ENCODE measurements at places on chromosomes 2 and 18. TPM values are rescaled to one million over a fixed set of nuclear protein-coding genes. Genes with fewer than 3 reads are reported as not detected.
A peak's percentile ranks its signal among the peaks of the same experiment; 100 is the strongest.

Gene GMCL1
- total RNA-seq, result 8.0 TPM

DNA sequence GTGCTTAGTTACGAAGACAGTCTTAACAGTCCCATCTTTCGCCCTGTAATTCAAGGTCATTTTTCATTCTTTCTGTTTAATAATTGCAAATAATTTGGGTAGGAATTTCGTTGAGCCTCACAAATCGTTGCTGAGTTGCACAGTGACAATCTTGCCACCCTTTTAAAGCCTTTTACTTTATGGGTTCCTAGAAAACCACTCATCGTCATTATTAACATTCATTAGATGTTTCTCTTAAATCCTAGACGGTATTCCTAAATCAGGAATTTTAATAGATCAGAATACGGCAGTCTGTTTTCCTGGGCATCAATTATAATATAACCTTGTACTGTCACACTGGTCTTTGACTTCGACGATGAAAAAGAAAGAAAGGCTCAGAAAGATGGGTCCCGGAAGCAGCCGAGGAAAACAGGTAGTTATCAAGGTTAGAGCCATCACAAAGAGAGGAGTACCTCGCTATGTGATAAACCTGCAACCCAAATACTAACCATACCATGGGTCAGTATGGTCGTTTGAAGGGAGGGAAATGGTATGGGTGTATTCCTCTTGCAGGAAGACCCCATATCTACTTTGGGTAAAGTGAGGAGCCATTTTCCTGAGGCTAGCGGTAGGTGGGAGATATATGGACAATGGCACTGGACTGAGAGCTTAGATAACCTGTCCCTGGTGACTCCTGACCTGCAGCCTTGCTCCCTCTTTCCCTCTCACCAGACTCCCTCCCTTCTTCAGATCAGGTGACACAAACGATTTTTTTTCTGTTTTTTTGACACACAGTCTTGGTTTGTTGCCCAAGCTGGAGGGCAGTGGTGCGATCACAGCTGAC, 981 bp upstream of the SF3B1 start:
- no peak for DNase-seq

- DNase-seq, result no peak
Measured at GRCh38 chr18:44309185-44309584, 371.5 kb upstream of the SETBP1 start.

DNA sequence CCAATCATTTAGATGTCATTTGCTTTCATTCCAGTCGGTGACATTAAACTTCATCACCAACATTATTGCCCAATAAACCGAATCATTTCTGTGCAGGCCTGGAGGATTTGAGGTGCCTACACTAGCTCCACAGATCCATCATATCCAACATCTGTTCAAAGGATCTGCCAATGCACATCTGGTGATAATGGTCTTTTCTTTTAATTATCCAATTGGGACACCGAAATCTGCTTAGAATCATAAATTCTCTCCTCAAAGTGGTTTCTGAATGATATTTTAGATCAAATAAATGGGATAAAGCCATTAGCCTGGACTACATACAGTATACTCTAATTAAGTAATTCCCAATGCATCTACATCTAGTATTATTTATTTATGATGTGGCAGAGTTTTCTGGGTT, 85.6 kb downstream of the ABCA12 start:
- no peak for DNase-seq

DNA sequence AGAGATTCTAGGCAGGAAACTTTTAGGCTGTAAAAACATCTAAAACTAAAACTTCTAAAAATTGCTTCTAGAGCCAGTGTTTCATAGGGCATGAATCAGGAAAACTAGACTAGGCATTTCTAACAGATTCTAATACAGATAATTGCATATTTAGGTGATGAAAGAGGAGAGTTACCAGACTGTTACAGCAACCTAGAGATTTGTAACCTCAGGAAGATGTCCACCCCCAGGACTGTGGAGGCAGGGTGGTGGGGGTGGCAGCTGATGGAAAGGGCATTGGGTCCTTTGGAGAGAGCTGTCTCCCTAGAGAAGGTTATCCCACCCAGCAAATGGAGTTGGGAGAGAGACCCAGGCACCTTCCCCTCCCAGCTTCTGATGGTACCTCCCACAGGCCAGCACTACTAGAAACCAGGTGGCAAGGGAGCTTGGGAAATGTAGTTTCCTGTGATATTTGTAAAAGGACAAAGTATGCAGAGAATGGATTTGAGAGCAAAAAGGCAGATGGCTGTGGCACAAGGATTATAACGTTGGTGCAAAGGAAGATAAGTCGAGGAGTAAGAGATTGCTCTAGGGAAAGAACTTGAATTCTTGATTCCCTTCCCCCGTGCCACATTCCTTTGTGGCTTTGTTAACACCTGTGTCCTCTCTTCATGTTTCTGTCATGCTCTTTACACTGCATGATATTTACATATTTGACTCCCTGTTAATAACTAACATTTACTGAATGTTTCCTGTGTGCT, 75.6 kb upstream of the MGAT5 start:
- no peak for DNase-seq

DNA sequence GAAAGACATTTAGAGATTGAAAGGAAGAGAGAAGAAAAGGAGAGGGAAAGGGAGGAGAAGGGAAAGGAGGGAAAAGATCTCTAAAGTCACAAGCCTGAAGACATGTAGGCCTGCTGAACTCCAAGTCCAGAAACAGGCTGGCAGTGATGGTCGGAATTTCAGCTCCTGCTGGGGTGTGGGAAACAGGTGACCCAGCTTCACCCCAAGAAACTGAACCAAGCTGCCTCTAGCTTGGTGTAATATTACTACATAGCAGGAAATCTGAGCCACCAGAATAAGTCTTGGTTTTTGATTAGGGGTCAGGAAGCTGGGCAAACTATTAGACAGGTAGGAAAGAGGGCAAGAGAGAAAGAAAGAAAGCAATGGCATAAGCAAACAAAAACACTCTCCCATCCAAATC, 185.8 kb downstream of the PDE11A start:
- no peak for DNase-seq

Gene RNF125
- total RNA-seq, result 3.1 TPM

DNA sequence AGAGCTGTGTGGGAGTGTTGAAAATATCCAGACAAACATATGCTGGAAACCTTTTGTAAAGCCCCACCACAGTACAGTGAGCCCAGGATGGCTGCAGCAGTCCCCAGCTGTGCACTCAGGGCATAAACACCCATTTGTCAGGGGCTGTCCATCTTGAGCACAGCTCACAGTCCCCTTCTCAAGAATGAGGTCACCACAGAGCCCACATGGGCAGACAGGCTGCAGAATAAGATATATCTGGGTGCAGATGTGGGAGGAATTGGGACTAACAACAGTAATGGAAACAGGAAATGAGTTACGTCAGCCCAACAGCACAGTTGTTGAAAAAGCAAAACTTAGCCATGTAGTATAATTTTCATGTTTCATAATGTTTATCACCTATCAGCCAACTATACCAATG, 219.6 kb downstream of the ETAA1 start:
- DNase-seq, result no peak

Gene PKDCC
- not detected for total RNA-seq

Gene DPP10
- total RNA-seq, result not detected

- DNase-seq, result no peak
Measured at GRCh38 chr18:57754577-57755338, 48.4 kb downstream of the ATP8B1 start.

- peak; percentile 33 for DNase-seq
Measured at GRCh38 chr2:168194784-168195522, 52.4 kb downstream of the STK39 start.

Gene LHCGR
- not detected for total RNA-seq

GRCh38 chr2:192424243-192424642, 229.5 kb upstream of the TMEFF2 start:
- no peak for DNase-seq

GRCh38 chr2:44286884-44287638, 11.8 kb downstream of the SLC3A1 start:
- no peak for DNase-seq

DNA sequence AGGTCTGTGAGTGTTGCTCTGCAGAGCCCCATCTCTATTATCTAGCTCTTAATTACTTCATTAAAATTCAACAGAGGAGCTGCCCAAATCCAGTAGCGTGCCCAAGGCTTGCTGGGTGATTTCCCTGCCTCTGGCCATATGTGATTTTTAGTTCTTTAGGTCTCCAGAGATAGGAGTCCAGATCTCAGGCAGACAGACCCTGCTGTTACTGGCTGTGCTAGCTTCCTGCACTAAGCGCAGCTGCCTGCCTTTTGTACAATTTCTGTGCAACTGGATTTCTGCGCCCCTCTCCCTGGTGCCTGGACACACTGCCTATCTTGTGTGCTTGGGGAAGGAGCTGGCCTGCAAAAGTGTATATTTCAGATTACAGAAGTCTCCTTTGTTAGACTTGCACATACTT, 136.5 kb downstream of the TDRD15 start:
- no peak for DNase-seq

Measured in activated B cell treated with CpG ODN at 0.5 μM for 24 hours (primary cell).